ENCODE measurements at places on chromosomes 4 and X. TPM values are rescaled to one million over a fixed set of nuclear protein-coding genes. Genes with fewer than 3 reads are reported as not detected.
A peak's percentile ranks its signal among the peaks of the same experiment; 100 is the strongest.

DNA sequence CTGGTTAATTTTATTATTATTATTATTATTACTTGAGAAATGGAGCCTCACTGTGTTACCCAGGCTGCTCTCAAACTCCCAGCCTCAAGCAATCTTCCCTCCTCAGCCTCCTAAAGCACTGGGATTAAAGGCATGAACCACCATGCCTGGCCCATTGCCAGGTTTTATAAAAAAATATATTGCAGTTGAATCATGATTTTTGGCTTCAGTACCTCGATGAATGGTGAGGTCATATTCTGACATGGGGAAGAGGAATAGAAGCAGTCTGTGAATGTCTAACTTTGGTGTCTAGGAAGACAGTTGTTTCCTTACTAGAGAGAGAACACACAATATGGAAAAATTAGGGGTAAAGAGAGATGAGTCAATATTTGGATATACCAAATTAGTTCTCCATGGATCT, 32.0 kb downstream of the CCSER1 start:
- DNase-seq, result no peak

DNA sequence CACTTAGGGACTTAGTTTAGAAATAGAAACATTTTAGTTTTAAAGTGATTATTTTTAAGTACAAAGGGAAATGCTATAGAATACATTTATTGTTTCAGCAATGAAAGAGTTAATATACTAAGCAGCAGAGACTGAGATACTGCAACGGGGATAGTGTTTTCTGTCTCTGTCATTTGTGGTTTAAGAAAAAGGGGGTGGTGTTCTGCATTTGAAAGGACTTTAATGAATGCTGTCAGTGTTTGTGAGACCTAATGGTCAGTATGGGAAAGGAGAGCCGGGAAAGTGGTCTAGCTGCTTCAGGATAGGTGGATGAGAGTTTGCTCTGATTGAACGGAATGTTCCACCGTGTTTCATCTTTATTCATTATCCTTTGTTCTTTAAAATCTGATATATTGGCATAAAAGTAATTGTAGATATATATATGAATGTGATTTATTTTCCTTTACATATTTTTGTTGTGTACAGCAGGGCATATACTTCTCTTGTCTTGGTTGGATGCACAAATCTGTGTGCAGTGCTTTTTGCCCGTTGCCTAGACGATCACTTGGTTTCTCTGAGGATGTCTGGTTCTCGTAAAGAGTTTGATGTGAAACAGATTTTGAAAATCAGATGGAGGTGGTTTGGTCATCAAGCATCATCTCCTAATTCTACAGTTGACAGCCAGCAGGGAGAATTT, at the start of gene KLHL5:
Gene KLHL5 (plus strand): TSS at position 139 of the 676 bp plus-strand sequence. CDS start 421 bp downstream, at position 560.
- no peak for DNase-seq

DNA sequence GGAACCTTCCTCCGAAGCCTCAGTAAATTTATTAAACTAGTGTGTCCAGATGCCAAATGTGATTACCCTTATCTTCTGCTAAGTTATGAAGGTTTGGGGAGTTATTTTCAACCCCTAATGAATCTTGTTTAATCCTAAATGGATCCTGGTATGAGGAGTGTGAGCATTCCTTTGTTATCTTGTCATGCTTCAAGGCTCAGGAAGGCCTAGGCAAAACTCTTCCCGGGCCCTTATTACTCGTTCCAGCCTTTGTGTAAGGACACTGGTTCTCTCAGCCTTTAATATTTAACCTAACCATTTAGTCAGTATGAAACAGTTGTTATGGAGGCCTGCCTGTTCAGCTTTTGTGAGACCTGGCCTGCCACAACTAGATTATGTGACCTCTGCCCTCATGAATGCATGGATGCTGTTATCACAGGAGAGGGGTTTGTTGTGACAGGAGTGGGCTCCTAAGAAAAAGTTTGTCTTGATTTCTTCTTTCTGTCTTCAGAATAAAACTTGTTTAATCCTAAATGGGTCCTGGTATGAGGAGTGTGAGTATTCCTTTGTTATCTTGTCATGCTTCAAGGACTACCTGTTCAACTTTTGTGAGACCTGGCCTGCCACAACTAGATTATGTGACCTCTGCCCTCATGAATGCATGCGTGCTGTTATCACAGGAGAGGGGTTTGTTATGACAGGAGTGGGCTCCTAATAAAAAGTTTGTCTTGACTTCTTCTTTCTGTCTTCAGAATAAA, 181.7 kb downstream of the SLC39A8 start:
- no peak for DNase-seq

GRCh38 chr4:105472871-105473323, 965 bp downstream of the PPA2 start:
- DNase-seq, result no peak

- no peak for DNase-seq
Observed at GRCh38 chrX:13598877-13599276, 29.5 kb downstream of the EGFL6 start.

DNA sequence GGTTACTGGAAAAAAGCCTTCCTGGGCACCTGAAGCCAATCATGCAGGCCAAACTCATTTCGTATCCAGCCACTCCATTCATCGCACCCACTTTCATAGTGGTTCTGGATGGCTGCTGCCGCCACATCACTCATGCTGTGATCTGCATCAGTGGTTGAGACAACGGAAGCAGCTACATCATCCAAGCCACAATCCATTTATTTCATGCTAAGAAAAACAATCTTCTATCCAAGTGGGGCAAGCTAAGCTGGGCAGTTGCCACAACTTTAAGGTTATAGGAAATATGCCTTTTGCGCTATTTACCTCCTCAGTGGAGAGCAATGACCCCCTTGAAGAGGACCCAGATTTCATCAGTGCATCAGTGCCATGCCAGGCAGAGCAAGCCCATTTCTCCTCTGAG, 124.6 kb downstream of the GRIA3 start:
- no peak for DNase-seq

DNA sequence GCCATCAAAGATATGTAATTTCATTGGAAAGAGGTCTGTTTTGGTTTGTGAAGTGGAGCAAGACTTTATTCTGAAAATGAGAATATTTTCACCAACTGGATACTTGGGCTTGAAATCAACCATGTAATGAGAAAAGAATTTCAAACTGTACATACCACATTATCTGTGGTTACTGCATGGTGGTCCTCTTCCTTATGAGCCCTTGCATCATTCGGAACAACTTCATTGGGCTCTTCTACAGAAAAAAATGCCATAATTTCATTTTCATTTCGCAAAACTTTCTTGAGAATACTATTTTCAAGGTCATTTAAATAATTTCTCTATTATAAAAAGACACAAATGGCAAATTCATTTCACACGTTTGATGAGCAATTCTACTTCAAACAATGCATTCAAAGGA, 148.6 kb upstream of the RPS6KA6 start:
- DNase-seq, result no peak

DNA sequence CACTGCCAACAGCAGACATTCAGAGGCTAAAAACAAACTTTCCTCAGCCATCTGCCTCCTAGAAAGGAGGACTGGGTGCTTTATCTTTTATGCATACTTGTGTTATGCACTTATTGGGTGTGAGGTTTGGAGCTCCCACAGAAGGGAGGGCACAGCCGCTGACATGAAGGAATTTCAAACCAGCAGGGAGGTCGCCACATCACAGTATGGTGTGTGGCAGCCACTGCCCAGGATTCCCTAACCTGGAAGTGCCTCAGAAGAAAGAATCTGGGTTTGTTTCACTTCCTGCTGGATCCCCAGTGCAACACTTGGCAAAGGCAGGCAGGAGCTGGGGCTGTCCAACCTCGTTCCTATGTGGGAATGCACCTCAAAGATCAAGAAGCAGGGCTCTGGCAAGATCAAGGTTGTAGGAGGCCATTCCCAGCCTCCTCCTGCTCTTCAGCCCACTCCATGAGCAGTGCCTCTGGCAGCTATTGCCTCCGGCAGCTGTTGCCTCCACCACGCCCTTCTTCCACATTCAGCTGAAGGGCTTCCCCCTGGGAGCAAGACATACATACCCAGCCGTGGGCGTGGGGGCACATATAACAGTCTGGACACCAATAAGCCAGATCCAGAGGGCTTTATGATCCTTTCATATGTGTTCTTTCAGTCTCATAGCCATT, 109.0 kb upstream of the MAMLD1 start:
- DNase-seq, result no peak

DNA sequence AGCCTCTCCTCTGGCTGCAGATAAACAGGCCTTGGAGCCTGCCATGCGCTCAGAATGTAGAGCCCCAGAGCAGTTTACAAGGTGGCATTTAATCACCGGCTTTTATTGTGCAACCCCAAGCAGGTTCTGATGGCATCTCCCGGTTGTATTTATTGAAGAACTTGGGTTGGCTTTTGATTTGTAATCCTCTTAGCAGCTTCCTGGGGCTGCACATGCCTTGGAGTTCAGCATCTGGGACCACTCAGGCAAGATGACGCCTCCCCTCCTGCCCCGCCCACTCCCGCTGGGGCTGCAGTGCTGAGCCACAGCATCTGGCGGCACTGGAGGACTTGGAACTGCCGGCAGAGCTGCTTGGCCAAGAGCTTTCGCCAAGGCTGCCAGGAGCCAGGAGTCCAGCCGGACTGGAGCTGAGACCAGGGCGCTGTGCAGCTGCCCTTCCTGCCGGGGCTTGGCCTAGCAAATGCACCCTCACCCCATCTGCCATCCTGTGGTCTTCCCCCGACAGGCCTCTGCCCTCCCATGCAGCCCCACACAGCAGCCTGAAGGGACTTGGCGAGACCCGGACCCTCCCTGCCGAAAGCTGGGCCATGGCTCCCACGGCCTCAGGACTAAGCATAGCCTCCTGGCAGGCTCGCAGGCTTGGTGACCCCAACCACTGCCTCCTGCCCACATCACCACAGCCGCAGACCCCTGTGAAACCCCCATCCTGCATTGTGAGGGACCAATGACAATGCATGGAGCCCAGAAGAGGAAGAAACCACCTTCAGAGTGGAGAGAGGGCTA, 5.4 kb downstream of the HTRA3 start:
- DNase-seq, result no peak

DNA sequence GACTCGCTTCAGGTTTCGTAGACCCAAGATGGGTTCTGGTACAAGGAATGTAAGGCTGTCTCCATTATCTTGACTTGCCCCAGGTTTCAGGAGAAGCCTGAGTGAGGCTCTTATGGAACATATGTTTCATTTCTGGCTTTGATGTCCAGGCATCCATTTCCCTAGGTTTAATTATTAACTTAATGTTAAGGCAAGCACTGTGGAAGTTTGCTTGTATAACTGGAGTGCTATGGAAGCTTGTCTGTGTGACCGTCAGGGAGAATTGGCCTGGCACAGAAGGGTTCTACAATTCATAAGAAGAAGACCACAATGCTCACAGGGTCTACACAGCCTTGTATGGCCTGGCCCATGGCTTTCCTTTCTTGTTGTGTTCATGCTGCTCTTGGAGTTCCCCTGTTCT, 47.2 kb upstream of the PPP1R2C start:
- no peak for DNase-seq

DNA sequence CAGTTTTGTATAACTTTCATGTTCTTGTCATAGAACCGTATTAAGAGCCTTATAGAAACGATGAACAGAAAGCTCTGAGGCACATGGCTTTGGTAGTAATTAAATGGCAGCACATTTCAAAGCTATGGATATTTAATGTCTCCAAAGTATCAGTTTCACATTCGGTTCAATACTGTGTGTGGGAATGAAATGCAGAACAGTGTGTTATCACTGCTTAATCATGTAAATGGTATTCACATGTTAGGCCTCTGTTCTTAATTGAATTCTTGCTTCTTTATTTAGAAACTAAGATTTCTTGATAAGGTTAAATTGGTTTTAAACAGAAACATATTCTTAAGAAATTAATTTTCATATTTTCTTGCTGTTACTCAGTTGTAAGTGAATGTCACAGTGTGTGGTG, 701.0 kb upstream of the PITX2 start:
- no peak for DNase-seq

DNA sequence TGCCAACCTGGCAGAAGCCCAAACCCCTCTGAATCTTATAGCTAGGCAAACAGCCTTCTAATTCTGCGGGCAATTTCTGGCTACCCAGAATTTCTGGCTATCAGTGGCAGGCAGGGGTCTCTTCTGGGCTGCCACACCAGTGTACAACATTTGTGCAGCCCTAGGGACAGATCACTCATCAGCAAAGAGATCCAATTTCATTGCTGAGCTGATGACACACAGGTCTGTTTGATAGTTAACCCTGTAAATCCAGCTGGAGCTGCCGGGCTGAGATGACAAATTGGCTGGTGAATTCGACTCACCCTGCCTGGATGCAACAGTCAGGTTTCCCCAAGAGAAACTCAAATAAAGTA, 2.4 kb downstream of the MID1 start:
- DNase-seq, result no peak

GRCh38 chrX:12610079-12610478, 181.1 kb upstream of the PRPS2 start:
- no peak for DNase-seq

DNA sequence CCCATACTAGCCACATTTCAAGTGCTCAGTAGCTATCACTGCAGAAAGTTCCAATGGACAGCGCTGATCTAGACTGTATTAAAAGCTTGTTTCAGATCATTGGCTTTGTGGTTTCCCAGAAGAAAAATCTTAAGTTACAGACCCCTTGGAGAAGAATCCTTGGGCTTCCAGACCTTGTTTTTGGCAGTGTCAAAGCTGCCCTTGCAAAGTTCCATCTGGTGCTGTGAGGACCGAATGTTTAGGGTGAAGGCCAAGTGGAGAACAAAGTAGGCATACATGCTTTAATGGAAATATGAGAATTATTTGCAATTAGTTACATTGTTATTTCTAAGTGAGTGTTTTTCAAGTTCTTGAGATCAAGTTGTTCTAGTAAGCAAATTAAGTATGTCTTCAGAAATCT, 144.7 kb downstream of the FRMPD4 start:
- no peak for DNase-seq

GRCh38 chr4:118997601-118998000, 108.9 kb downstream of the SYNPO2 start:
- no peak for DNase-seq

DNA sequence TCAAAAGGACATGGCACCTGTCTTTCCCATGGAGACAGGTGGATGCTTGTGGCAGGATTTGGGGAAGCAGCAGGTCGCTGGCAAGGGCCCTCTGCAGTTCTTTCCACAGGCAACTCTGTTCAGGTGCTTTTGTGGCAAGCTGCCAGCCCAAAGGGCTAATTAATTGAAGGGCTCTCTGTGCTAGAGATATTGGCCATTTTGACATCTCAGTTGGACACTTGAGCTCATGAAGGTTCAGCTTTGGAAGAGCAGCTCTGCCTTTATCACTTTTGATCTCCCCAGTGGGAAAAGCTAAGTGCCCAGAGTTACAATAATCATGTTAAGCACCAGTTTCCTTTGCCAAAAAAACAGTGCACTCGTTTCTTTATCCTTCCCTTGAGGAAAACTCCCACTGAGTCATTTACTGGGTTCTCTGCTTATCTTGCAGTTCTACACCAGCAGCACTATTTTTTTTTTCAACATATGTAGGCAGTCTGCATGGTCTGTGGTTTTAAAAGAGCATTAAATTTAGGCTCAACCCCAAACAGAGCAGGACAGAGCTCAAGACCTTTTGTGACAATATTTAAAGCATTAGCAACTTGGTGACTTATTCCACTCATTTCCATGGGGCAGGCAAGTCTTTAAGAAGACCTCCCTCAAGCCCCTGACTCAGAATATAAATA, 336.4 kb upstream of the RASGEF1B start:
- DNase-seq, result peak; percentile 81

Gene ARMCX2
- 35.0 TPM for total RNA-seq

Gene TMPRSS11D
- total RNA-seq, result not detected

Gene BEX1
- 67.0 TPM for total RNA-seq

Gene TBX22
- total RNA-seq, result 0.18 TPM

Gene CHRDL1
- total RNA-seq, result 24.4 TPM

Gene SHISA3
- total RNA-seq, result 0.18 TPM

Gene IQCM
- not detected for total RNA-seq

Gene HPF1
- 20.4 TPM for total RNA-seq

Gene PDE5A
- total RNA-seq, result 48.7 TPM

Gene TAF7L
- not detected for total RNA-seq
